ENCODE measurements at places on chromosomes 16 and 17. TPM values are rescaled to one million over a fixed set of nuclear protein-coding genes. Genes with fewer than 3 reads are reported as not detected.

Gene ACAP1
- 6.4 TPM for polyA plus RNA-seq

Gene ETV4
- polyA plus RNA-seq: 27.3 TPM

Gene HS3ST3A1
- polyA plus RNA-seq: 22.6 TPM

Gene CIITA
- polyA plus RNA-seq: 0.23 TPM

Gene TMEM235
- polyA plus RNA-seq: not detected

Gene ENPP7
- not detected for polyA plus RNA-seq

All from SK-N-SH (cell line).